Choroid plexus epithelial cell (primary cell): ENCODE measurements at places on chromosomes 11 and 22.

GRCh38 chr11:83051760-83052671 is 19.7 kb downstream of the RAB30 start:
- DNase-seq = peak; percentile 94

GRCh38 chr11:134386945-134387344 is 25.1 kb downstream of the B3GAT1 start:
- no peak for DNase-seq

DNA sequence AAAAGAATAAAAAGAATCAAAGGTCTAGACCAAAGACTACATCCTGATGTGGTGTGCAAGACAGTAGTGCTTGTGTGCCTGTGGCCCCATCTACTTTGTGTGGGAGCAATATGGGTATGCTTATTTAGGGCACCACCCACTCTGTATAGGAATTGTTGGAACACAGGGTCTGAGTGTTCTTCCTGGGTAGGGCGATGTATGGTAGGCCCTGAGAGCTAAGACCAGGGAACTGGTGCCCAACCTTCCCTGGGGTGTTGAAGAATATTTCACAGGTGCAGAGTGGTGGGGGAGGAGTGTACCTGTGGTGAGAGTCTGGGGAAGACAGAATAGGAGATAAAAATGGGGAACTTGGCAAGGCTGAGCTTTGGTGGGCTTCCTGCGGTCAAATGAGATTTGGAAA is 41.9 kb downstream of the MICAL2 start:
- no peak for DNase-seq

DNA sequence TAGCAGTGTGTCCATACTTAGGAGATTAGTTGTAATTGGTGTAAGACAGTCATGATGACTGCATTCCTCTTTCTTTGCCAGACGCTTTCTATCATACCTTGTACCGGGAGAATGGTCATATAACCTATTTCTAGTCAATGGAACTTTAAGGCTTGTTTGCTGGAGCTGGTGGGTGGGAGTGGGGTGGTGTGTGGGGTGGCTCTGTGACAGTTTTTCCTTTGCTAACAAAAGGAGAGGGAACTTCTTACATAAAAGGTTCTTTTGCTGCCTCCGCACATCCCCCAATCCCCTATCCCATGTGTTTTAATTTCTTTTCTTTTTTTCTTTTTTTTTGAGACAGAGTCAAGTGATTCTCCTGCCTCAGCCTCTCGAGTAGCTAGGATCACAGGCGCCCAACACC is 9.8 kb upstream of the NUCB2 start:
- DNase-seq = no peak

- peak; percentile 82 for DNase-seq
Observed at GRCh38 chr11:91104237-91104636, 881.4 kb upstream of the CHORDC1 start.

GRCh38 chr11:2474059-2474901 is 29.5 kb downstream of the KCNQ1 start:
- no peak for DNase-seq

DNA sequence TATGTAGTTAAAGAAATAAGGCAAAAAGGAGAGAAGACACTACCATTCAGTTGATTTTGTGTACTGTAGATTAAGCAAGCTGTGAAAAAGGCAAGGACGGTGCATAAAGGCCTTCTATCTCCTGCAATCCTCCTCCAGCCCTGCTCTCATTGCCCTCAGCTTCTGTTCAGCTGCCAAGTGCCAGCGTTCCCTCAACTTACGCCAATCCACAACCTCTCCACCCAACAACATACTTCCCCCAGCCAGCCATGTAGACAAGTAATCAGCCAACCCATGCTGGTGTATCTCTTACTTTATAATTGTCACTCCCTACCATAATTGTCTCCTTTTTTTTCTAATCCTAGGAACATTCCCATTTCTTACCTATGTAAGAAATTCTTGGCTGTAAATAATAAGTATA is 30.1 kb upstream of the ANO5 start:
- DNase-seq = no peak

GRCh38 chr11:19673924-19674729 is 38.5 kb upstream of the NAV2 start:
- DNase-seq = no peak

DNA sequence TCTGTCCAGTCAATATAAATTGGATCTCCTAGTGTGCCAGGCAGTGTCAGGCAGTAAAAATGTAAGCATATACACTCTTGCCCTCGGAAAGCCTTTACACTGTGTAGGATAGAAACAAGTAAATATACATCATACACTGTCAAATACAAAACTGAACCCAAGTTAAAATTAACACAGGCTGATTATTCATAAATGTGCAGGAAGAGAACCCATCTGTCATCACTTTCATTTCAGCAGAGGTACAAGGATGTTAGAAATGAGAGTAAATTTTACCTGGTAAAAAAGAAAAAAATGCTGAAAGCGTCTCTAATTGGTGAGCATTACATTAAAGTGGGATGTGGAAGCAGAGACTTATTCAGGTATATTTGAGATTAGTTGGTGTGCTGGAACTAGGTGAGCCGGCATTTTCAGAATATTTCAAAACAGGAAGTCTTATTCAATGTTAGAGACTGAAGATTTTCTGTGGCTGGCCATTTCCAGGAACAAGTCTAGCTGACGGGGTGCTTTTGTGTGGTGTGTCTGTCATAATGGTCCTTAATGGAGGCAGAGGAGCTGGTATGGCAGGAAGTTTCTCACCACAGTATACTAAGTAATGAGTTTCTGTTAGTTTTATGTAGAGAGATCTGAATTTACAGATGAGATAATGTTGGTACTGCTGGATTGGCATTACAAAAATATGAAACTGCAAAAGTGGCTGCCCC is 192.6 kb downstream of the CASP12 start:
- DNase-seq = peak; percentile 63

GRCh38 chr11:19076744-19077589 is 16.4 kb upstream of the MRGPRX2 start:
- peak; percentile 61 for DNase-seq

DNA sequence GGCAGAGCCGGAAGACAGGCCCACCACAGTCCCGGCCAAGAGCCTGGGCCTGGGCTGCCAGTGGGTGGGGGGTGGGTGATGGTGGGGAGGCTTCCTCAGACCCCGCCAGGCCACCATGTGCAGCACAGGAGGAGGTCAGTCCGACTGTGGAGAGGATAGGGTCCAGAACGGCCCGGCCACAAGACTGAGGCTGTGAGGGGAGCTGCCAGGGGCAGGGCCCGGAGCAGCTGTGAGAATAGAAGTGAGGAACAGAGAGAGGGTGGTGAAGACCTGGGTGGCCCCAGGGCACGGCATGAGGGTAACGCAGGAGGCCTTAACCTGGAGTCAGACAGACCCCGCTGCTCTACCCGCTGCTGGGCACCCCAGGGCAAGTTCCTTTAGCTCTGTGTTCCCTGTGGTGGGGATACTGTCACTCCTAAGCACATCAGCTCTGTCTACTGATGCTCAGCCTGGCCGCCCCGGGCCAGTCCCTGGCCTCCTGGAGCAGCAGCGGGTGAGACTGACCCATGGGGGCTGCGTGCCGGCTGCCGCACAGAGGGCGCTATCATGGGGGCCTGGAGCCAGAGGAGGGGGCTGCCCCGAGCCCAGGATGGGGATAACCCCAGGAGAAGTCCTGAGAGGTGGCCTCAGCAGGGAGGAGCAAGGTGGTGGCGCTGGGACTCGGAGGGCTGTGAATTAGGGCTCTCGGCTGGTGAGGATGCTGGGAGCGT is 1.7 kb downstream of the FERMT3 start:
- DNase-seq = no peak

DNA sequence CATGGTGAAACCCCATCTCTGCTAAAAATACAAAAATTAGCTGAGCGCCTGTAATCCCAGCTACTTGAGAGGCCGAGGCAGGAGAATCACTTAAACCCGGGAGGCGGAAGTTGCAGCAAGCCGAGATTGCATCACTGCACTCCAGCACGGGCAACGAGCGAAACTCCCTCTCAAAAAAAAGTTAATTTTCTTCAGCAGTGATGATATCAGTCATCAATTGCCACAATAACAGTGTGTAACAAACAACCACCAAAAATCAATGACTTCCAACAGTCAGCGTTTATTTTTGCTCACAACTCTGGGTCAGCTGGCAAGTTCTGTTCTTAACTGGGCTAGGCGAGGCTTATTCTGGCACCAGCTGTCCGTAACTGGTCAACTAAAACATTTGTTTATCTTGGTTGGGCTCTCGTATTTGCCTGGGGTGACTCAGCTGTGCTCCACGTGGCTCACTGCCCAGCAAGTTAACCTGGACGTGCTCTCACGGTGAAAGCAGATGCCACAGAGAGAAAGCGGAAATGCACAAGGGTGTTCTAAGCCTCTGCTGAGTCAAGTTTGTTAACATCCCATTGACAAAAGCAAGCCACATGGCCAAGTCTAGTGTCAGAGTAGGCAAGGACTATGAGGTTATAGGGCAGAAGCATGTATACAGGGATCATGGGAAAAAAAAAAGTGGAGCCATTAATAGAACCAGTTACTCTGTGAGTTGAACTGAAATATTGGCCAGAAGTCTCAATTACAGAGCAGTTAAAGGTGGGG is 52.1 kb downstream of the LHFPL7 start:
- peak; percentile 99 for DNase-seq

DNA sequence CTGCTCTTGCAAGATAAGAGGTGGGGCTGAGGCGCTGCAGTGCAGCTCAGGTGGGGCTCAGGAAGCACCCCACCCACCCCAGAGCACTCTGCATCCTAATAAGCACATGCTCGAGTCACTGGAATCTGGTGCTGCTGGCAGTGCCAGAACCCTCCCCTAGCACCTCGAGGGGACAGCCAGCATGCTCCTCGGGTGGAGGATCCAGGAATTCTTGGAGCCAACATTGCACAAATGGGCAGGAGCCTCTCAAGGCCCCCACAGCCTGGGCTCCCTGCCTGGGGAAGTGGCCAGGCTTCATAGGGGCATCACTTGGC is 27.5 kb upstream of the CABP7 start:
- DNase-seq = no peak

DNA sequence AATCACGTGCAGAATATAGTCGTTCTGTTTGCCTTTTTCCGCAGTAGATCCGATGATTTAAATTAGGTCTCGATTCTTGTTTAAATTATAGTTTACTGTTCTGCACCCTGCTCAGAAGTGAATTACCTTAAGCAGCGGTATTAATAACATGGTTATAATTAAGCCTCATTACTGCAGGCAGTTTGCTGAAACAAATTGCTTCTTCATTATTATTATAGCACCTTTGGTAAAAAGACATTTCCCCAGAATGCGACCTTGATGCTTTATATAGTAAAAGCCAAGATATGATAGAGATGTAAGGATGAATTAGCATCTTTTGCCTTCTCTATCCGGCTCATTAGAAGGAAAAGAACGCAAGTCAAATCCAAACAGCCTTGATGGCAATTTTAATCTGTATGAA is 625.2 kb upstream of the CADM1 start:
- DNase-seq = no peak

DNA sequence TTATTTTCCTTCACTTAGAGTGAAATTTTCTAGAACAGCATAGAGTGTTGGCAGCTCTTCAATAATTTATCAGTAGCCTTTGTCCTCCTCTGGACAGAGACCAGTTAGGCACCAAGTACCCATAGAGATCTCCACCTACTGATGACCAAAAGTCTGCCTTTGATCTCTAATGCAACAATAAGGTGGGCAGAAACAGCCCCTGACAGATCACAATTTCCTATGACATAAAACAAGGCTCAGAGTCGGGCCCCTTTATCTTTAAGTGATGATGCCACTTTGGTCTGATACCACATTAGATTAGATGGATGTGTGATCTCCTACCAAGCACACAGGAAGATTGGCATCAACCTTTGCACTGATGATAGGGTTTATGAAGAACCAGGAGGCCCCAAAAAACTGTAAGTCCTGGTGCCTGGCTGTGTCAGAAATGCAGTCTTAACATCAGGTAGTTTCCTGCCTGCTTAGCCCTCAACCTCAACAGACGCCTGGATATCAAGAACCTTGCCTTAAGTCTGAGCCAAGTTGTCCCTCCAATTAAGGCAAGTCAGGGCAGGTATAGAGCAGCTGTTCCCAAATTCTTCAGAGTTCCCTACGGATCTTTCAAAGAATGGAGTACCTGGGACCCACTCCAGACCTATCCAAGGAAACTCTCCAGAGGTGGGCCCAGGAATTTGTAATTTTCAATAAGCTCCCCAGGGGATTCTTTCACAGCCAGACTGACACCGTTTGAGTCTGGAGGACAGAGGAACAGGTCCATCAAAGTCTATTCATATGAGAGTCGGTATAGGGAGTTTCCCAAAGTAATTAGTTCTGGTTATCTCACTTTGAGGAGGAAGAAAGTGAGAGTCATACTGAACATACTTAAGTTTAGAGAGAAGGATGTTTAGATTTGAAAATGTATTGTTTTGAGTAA is 30.6 kb upstream of the TMPRSS4 start:
- DNase-seq = no peak

DNA sequence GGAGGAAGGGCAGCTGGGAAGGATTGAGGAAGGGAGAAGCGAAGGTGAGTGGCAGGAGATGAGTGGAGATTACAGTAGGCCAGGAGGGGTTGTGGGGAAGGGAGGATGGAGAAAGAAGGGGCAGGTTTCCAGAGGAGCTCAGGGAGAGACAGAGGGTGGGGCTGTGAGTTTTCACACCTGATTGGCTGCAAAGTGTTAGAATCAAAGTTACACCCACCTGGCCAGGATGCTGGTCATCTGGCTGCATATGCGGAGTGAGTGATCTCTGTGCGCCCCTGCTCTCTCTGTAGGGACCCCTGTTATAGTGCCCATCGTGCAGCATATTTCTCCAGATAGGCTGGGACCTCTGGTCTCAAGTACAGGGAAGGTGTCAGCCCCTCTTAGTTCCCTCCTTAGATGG is 18.3 kb downstream of the AMPD3 start:
- no peak for DNase-seq

DNA sequence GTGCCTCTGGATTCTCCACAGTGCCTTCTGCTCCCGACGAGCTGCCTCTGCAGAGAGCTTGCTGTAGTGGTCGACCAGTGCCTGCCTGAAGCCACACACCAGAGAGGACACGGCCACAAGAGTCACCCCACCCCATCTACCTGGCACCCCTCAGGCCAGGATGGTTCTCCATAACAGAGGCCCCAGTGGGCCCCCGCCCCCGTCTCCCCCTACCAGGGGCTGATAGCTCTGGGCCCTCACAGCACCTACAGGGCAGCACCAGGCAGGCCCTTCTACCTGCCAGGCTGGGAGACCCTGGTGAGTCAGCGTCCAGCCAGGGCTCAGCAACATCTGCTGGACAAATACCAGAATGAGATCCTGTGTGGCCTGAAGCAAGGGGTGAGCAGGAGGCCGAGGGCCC is 21.7 kb downstream of the SELENOO start:
- DNase-seq = no peak

- no peak for DNase-seq
Observed at GRCh38 chr22:48449466-48450187, 1378.0 kb downstream of the BRD1 start.

- DNase-seq = no peak
Observed at GRCh38 chr22:48333323-48333763, 1494.3 kb downstream of the BRD1 start.
